ENCODE measurements at places on chromosomes 7 and 10. TPM values are rescaled to one million over a fixed set of nuclear protein-coding genes. Genes with fewer than 3 reads are reported as not detected.

GRCh38 chr7:28701731-28702130, 256.4 kb downstream of the TRIL start:
- DNase-seq: no peak

DNA sequence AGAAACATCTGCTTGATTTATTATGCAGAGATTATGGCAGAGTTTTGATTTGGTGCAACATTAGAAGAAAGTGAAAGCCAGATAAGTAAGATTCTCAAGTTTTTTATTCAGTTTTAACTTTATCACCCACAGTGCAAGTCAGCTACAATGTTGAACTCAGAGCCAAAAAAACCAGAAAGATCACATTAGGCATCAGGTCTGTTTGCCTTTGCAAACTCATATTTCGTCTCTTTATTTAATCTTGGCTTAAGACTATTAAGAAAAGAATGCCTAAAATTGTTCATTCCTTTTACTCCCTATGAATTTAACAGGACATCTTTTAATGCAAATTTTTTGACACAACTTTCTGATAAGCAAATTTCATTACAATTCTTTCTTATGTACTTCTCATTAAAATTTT, 76.0 kb upstream of the TMEM26 start:
- no peak for DNase-seq

PNLIPRP3 gene
- not detected for total RNA-seq

C10orf95 gene
- total RNA-seq: not detected

RAPGEF5 gene
- 0.97 TPM for total RNA-seq

DNA sequence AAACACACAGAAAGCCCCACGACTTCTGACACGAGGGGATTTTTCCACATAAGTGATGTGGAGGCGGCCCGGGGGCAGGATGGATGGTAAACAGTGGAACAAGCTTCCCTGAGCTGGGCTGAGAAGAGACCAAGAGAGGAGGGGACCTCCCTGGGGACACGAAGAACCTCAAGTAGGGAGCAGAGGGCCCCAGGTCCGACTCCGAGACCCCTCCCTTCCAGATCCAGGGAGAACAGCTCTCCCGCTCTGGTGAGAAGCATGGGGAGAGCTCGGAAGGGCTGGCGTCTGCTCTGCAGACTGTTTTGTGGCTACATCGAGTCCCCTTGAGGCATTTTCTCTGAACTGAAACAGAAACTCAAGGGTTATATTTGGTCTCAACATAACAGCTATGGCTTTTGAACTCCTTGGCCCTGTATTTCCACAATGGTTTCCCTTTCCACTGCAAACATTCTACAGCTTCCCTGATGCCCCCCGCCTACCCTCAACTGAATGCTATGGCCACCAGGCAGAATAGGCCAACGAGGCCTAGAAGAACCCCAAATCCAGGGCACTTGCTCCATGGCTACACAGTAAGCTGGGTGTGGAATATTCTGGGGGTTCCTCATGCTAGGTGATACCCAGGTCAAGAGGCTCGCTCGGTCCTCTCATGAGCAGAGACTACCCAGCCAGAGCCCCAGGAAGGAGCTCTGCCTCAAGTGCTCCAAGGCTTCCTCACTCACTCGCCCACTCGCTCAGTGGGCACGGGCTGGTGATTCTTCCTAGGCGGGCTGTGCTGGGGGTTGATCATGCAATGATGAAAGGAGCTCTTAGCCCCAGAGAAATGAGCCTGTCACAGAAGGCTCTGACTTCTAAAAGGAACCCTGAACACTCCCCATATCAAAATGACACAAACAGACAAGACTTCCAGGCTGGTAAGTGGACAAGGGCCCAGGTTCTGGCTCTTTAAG, 47.5 kb downstream of the FAM53B start:
- no peak for DNase-seq

GRCh38 chr10:73398024-73398423, 15.8 kb downstream of the ANXA7 start:
- no peak for DNase-seq

GRCh38 chr10:102554531-102554930, 50.8 kb downstream of the SUFU start:
- no peak for DNase-seq

GRCh38 chr10:22658745-22659410, 55.5 kb downstream of the PIP4K2A start:
- no peak for DNase-seq

- DNase-seq: no peak
These were observed 2.4 kb downstream of the SORBS1 start for GRCh38 chr10:95558593-95559320.

- DNase-seq: no peak
These were observed 161.1 kb downstream of the FANK1 start for GRCh38 chr10:126057494-126057893.

CALHM2 gene
- total RNA-seq: not detected

DNA sequence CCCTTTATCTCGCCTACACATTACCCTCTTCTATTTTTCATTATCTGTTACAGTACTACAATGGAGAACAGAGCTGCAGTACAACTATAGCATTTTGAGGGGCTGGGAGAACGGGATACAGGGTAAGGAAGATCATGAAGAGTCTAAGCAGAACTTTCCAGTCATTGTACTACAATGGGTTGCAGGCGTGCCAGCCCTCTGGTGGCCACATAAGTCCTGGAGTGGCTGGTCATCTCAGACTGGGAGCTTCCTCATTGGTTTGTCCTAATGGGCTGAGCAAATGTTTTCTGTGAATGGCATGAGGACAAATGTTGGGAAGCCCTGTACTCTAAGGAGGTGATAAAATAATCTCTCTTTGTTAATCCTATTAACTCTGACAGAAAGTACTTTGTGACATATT, 33.0 kb downstream of the TMEM106B start:
- no peak for DNase-seq

- DNase-seq: no peak
These were observed 22.0 kb downstream of the UMAD1 start for GRCh38 chr7:7662527-7662926.

- DNase-seq: peak; percentile 31
These were observed 1.6 kb upstream of the HTRA1 start for GRCh38 chr10:122459561-122460273.

DNA sequence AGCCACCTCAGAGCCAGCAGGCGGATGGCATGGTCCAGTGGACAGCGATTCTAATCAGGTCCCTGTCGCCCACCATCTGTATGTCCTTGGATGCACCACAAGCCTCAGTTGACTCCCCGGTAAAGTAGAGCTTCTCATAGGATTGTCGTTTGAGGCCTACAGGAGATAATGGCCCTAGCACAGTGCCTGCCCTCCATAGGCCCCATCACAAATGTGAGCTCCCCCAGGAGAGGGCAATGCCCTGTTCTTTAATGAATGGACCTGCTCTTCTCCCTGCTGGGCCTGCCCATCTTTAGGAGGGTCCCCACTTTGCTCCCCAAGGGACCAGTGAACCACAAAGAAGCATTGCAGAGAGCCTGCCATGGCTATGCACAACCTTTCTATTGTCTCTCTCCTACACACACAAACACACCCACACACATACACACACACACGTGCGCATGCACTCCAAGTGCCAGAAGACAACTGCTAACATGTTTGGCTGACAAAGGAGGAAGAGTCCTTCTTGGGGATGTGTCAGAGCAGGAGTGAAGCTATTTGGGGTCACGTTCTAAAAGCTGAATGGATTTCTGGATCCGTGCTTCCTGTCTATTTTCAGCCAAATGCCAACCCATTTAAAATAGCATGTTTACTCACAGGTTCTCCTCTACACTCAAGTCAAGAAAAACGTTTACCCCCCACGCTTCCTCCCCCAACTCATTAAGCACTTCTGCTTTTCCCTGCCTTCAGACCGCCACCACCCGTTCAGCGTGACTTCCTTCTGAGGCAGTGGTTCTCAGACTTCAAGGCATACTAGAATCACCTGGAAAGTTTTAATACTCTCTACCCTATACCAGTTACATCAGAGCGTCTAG, 196.1 kb downstream of the GRID1 start:
- no peak for DNase-seq

DNA sequence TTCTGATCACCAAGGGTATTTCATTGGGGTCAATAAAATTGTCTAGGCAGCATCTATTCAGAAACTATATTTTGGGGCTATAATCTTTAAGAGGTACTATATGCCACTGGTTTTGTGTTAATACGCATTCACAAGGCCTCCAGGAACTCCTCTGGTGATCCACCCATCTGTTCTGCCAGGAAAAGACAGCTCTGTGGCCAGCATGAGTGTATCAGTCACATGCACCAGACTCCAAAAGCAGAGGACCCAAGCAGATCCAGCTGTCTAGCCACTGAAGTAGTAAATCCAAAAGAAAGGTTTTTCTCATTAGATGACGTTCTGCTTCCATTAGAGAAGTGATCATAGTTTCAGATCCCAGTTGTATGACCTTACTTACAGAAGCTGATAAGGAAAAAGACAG, 199.6 kb upstream of the CELF2 start:
- DNase-seq: no peak

DNA sequence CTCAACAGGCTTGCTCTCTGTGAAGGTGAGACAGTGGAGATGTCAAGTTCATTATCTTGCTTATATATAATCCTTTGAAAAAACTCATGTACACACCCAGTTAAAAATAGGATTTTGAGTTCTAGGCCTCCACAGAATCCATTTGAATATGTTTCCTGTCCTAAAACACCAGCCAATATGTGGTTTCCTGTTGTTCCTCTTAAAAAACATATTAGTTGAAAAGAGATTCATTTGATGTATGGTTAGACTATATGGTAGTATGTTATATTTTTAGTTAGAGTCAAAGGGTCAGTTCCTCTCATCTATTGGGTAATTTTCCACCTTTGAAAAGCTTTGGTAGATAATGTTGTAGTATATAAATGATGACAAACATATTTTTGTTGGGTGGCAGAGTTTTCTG, 16.0 kb downstream of the PPP1R9A start:
- DNase-seq: no peak

GLI3 gene
- total RNA-seq: 0.91 TPM

DNA sequence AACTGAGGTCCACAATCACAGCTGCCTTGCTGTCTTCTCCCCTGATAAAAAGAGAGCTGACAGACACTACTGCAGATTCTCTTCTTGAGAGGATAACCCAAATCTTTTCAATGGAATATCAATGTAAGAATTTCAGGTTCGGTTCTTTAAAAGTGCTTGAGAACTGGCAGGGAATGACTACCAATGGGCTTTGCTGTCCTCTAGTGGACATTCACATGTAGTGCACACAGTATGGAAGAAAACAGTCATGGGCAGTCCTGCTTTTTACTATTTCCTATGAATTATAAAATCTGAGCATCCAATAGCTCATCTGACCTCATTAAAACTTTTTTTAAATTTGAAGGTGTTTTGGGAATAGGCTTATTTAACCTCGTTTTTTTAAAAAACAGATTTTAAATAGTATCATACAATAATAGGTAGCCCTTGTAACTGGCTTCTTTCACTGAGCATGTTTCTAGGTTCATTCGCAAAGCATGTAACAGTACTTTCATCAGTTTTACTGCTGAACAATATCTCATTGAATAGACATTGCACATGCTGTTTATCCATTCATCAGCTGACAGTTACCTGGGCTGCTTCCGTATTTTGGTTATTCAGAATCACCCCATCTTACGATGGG, 18.3 kb downstream of the FZD9 start:
- DNase-seq: no peak

GRCh38 chr7:21028186-21028585, 241.5 kb upstream of the SP8 start:
- DNase-seq: no peak

- DNase-seq: no peak
These were observed 83.1 kb downstream of the STRA8 start for GRCh38 chr7:135316648-135317313.

PODXL gene
- 5.5 TPM for total RNA-seq

POU6F2 gene
- not detected for total RNA-seq

ZNF503 gene
- total RNA-seq: 6.0 TPM

DNA sequence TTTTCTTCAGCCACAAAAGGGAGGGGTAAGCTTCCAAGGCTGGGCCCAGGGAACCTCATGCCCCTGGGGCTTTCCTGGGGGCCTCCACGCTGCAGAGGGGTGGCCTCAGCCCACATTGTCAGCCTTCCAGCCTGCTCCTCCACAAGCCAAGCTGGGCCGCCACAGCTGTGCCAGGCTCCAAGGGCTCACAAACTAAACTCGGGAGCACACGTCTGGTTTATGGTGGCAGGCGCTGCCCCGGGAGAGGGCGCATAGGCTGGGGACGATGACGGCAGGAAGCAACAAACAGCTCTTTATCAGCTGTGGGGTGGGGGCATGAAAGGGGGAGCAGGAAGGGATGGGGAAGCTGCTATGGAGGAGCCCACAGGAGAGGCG, 6.3 kb upstream of the CDH23 start:
- DNase-seq: no peak

GRCh38 chr7:99639267-99639666, 22.5 kb downstream of the ZSCAN25 start:
- DNase-seq: no peak

TNS3 gene
- 92.5 TPM for total RNA-seq

DNA sequence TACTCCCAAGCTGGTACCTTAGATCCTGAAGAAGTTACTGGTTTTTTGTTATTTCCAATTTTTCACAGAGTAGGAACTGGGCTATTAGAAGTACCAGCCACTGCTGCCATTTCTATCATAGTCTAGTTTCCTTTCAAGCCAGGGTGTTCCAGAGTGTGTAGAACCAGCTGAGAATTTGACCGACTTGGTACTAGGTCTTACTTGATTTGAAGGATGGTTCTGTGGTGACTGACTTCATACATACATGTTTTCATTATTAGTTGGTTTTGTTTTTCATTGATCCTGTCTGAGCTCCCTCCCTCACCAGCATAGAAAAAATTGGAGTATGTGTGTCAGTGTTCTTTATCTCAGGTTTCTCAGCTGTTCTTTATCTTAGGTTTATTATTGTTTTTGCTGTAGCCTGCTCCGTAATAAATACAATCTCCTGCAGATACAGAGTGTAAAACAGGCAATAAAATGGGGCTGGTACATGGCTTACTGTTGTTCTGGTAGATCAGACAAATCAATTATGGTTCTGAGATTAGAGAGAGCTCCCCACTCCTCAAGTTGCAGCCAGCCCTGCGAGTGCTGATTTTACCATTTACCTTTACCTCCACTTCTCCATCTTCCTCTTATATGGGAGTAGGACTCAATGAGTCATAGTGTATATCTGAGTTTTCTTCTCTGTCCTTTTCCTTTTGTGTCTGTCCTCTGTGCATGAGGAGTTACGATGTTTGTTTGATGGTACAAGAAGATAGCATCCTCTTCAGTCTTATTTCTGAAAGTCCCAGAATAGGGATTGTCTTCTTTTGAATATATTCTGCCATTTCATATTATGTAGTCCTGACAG, 122.6 kb downstream of the LRRC4 start:
- DNase-seq: no peak

DNA sequence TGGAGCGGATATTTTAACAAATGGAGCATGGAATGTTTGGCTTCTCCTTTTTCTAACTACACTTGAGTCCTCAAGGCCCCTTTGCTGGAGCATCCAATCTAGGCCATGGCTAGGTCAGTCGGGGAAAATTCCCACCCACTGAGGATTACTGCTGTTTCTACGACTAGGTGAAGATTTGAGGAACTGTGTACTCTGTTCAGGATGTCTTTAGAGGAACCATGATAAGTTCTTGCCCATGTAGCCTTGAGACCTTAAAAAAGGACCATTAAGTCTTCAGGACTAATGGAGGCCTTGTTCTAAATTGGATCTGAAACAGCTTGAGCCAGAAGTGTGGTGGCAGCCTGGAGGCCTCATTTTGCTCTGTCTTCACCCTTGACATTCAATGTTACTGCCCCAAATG, 6.2 kb downstream of the AGK start:
- DNase-seq: no peak

NFKB2 gene
- total RNA-seq: 28.8 TPM

- no peak for DNase-seq
These were observed 117.3 kb downstream of the TRRAP start for GRCh38 chr7:98995523-98996149.
